Neural progenitor cell (in vitro differentiated cells): ENCODE measurements at places on chromosomes 4 and X.

DNA sequence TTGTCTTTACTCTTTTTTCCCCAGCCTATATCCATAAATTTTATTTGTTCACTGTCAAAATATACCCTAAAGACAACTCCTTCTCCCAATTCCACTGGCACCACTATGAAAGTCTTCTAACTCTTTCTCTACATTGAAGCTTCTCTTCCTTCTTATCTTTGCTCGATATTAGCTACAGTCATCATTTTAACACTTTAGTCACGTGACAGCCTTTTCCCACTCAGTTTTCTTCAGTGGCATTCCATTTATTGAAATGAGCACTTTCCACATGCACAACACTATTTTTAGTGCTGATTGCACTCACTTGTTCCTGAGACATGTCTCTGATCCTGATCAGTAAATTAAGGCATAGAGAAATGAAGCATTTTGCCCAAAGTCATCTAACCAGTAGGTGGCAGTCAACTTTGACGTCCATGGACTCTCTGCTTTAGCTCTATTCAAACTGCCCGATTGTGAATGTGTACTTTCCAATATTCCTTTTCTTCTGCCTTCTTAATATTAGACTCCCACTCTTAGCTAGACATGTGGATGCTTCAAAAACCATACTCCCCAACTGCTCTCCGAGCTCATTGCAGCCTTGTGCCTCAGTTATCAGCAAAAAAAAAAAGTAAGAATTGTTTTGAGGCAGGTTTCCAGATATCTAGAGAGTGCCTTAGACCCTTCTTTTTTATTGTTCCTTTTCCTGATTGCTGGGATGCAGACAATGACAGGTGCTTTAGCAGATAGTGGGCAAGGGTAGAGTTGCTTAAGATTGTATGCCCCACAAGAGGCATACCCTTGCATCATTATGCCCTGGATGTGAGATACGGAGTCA, 394.4 kb upstream of the ADGRL3 start:
- no peak overlapping the region for H3K27ac ChIP-seq
- H3K27me3 ChIP-seq = no peaks in the 10 kb centered on the region
- no peaks in the 10 kb centered on the region for H3K36me3 ChIP-seq
- H3K4me1 ChIP-seq = no peaks in the 10 kb centered on the region
- peak; percentile 59 for DNase-seq

- H3K27ac ChIP-seq = no peak overlapping the region
- H3K4me1 ChIP-seq = peaks cover 18% of the 10 kb centered on the region
- no peaks in the 10 kb centered on the region for H3K36me3 ChIP-seq
- H3K27me3 ChIP-seq = no peaks in the 10 kb centered on the region
Observed at GRCh38 chr4:123284168-123284567, 112.4 kb upstream of the SPRY1 start.

DNA sequence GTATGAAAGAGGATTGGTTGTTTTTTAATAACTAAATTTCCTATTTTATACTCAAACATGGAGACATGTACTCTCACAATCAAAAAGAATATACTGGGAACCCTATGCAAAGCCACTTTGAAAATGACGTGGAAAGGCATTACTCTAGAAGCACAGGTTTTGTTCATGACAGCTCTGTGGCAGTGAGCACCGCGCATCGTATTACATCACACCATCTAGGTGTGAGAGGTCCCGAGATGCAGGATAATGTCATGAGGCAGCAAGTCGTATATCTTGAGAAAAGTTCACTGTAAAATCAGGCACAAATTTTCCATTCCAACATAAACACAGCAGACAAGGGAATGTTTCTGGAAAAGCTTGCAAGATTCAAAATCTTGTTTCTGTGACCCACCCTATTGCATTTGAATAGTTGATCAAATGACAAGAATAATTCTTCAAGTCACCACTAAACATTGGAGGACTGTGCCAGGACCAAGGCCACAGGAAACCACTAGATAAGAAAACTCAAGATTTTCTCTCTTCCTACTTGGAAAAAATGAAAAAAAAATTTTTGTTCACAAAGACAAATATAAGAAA, 127.6 kb downstream of the LDB2 start:
- H3K4me3 ChIP-seq = no peak overlapping the region
- H3K27ac ChIP-seq = no peak overlapping the region
- no peaks in the 10 kb centered on the region for H3K27me3 ChIP-seq
- H3K4me1 ChIP-seq = no peaks in the 10 kb centered on the region
- no peak for DNase-seq
- H3K36me3 ChIP-seq = no peaks in the 10 kb centered on the region

DNA sequence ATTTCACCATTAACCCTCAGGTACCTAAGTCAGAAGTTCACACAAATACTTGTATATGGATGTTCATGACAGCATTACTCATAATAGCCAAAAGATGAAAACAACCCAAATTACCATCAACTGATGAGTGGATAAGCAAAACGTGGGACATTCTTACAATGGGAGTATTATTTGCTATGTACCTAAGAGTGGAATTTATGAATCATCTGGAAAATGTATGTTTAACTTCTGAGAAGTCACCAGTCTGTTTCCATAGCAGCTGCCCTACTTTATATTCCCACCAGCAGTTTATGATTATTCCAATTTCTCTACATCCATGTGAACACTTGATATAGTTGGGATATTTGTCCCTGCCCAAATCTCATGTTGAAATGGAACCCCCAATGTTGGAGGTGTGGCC, 1478.9 kb downstream of the PCDH19 start:
- H3K36me3 ChIP-seq = no peaks in the 10 kb centered on the region
- no peak overlapping the region for H3K27ac ChIP-seq
- no peaks in the 10 kb centered on the region for H3K27me3 ChIP-seq
- no peak overlapping the region for H3K4me3 ChIP-seq
- no peak for DNase-seq

DNA sequence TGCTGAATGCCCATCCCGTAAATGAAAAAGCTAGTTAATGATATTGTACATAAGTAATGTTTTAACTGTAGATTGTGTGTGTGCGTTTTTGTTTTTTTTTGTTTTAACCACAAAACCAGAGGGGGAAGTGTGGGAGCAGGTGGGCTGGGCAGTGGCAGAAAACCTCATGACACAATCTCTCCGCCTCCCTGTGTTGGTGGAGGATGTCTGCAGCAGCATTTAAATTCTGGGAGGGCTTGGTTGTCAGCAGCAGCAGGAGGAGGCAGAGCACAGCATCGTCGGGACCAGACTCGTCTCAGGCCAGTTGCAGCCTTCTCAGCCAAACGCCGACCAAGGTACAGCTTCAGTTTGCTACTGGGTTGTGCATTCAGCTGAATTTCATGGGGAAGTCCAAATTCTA, at the start of gene SPP1:
TSS of gene SPP1 (plus strand) at position 249 of the 400 bp plus-strand sequence. CDS start 1,182 bp downstream, outside the sequence.
- no peak within 1 kb of the TSS for H3K27ac ChIP-seq
- H3K36me3 ChIP-seq = no peaks in the 10 kb centered on the region
- peaks cover 11% of the 10 kb centered on the region for H3K4me1 ChIP-seq
- H3K27me3 ChIP-seq = no peaks in the 10 kb centered on the region
- H3K4me3 ChIP-seq = no peak within 1 kb of the TSS

DNA sequence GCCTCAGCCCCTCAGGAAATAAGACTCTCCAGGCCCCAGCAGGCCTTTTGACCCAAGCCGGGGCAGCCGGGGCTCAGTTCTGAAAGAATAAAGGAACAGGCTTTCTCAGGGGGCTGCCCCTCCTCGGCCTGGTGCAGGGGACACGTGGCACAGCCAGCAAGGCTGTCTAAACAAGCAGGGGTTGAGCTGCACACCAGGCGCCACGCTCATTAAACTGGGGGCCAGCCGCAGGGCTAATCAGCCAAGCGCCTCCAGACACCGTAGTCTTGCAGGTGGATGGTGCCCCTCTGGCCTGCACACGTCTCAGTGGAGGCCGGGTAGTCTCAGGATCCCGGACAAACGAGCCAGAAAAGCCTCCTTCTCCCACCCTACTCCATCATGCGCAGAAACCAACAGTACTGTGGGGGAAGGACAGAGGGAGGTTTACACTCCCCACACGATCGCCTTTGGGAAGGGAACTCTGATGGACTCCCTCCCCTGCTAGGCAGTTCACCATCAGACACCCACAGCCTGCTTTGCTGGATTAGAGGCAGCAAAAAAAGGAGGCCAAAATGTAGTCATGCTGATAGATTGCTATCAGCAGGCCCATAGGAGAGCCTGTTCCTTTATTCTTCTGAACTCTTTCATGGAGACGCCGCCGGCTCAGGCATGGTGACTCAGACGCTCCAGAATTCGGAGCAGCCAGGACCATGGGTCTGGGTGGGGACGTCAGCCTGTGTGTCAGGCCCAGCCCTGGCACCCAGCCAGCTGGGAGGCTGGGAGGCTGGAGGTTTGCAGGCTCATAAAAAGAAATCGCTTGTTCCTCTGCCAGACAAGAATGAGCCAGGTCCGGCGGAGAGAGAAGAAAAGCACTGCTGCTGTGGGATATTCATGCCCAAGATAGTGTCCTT, 342.4 kb downstream of the BCOR start:
- H3K36me3 ChIP-seq = no peaks in the 10 kb centered on the region
- no peak overlapping the region for H3K27ac ChIP-seq
- peaks cover 17% of the 10 kb centered on the region for H3K4me1 ChIP-seq
- DNase-seq = peak; percentile 68

DNA sequence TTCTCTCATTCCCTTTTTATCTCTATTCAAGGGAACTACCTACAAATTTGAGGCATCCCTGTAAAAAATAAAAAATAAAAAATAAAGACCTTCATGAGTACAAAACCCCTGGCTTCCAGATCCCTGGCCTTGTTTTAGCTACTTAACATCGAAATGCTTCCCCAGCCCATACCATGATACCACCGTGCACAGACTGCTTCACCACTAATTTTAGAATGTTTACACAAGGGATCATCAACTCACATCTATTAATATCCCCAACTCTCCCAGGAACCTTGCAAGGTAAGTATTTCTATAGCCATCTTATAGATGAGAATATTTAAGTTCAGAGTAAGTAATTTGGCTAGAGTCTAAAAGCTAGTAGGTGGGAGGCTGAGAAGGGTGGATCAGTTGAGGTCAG, 51.7 kb downstream of the UCHL1 start:
- H3K36me3 ChIP-seq = no peaks in the 10 kb centered on the region
- H3K27me3 ChIP-seq = no peaks in the 10 kb centered on the region
- DNase-seq = no peak
- H3K27ac ChIP-seq = no peak overlapping the region
- H3K4me1 ChIP-seq = no peaks in the 10 kb centered on the region
- no peak overlapping the region for H3K4me3 ChIP-seq

GRCh38 chr4:13527981-13528820, 16.1 kb downstream of the NKX3-2 start:
- DNase-seq = no peak
- no peaks in the 10 kb centered on the region for H3K36me3 ChIP-seq
- peaks cover 100% of the 10 kb centered on the region for H3K27me3 ChIP-seq

DNA sequence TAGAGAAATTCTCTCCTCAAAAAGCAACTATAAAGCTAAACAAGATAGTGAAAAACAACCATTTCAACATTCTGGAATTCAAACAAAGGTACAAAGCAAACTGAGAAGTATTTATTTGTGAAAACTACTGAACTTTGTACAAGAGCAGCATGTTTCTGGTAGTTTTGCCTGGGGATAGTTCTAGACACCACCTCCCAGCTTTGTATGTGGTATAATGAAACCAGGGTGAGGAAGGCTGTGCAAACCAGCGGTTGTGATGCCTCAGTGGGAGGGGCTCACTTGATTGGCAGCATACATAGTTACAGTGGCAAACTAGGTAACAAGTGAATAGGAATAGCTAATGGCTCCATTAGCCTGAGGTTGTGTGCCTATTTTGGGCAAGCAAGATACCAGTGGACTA, 18.6 kb upstream of the FRMD7 start:
- no peak overlapping the region for H3K4me3 ChIP-seq
- no peak overlapping the region for H3K27ac ChIP-seq
- H3K4me1 ChIP-seq = no peaks in the 10 kb centered on the region
- no peaks in the 10 kb centered on the region for H3K27me3 ChIP-seq

DNA sequence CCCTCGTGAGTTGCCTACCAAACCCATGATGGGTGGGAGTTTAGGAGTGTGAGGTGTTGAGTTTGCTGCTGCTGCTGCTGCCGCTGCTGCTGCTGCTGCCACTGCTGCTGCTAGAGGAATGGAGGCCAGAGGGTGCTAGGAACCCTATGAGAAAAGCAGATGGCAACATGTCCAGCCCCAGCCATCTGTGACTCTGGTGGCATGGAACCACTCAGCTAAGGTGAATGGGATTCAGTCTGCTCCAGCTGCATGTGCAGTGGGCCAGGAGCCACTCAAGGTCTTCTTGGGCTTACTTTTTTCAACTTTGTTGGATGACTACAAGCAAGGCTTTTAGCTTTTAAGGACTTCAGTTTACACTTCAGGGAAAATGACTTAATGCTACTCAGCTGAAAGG, 103.8 kb downstream of the RTL5 start:
- no peaks in the 10 kb centered on the region for H3K36me3 ChIP-seq
- H3K4me3 ChIP-seq = no peak overlapping the region
- H3K27ac ChIP-seq = no peak overlapping the region
- H3K27me3 ChIP-seq = no peaks in the 10 kb centered on the region
- H3K4me1 ChIP-seq = no peaks in the 10 kb centered on the region

- H3K4me3 ChIP-seq = no peak overlapping the region
- no peaks in the 10 kb centered on the region for H3K27me3 ChIP-seq
- no peaks in the 10 kb centered on the region for H3K36me3 ChIP-seq
- no peak overlapping the region for H3K27ac ChIP-seq
- H3K4me1 ChIP-seq = no peaks in the 10 kb centered on the region
- no peak for DNase-seq
Observed at GRCh38 chr4:158170691-158171561, 1.9 kb downstream of the GASK1B start.

DNA sequence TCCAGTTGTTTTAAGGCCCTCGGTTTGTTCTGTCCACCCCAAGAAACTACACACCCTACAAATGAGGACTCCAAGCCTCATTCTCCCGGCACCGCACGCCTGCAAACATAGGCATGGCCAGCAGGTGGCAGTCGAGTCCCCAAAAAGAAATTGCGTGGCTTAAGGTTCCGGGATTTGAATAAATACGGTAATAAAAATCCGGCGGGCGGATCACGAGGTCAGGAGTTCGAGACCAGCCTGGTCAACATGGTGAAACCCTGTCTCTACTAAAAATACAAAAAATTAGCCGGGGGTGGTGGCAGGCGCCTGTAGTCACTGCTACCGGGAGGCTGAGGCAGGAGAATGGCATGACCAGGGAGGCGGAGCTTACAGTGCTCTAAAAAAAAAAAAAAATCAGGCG, 21.8 kb upstream of the CSF2RA start:
- peak; percentile 72 for DNase-seq
- no peaks in the 10 kb centered on the region for H3K27me3 ChIP-seq
- no peak overlapping the region for H3K4me3 ChIP-seq
- H3K27ac ChIP-seq = no peak overlapping the region
- no peaks in the 10 kb centered on the region for H3K36me3 ChIP-seq

DNA sequence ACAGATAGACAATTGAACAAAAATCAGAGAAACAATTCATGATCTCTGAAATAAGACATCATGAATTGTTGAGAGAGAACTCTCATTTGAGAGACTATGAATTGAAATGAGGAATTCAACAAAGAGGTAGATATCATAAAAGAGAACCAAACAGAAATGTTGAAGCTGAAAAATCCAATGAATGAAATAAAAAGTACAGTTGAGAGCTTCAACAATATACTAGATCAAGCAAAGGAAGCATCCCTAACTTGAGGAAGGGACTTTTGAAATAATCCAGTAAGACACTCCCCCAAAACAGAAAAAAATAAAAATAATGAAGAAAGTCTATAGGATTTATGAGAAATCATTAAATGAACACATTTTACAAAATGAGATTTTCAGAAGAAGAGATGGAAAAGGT, 310.0 kb upstream of the PCDH10 start:
- H3K27ac ChIP-seq = no peak overlapping the region
- H3K27me3 ChIP-seq = no peaks in the 10 kb centered on the region
- H3K4me3 ChIP-seq = no peak overlapping the region
- H3K4me1 ChIP-seq = no peaks in the 10 kb centered on the region
- no peak for DNase-seq

GRCh38 chr4:139154538-139154937, 22.5 kb downstream of the ELF2 start:
- H3K27me3 ChIP-seq = no peaks in the 10 kb centered on the region
- H3K4me3 ChIP-seq = no peak overlapping the region
- H3K27ac ChIP-seq = no peak overlapping the region
- no peak for DNase-seq
